SIG-M5 (cell line): ENCODE measurements at places on chromosomes 6 and 20.
A peak's percentile ranks its signal among the peaks of the same experiment; 100 is the strongest.

DNA sequence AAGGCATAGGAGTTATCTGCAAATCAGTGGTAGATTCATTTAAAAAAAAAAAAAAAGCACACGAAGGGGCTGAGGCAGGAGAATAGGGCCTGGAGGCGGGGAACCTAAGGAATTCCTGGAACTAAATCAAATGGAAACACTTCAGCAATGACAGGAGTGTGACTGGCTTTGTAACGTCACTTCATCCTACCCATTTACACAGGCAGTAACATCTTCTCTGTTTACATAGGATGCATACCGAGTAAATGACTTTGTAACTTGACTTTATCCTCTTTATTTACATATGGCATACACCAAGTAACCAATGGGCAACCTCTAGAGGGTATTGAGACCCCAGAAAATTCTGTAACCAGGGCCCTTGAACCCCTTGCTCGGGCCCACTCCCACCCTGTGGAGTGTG lies 56.4 kb upstream of the IYD start:
- DNase-seq: no peak

DNA sequence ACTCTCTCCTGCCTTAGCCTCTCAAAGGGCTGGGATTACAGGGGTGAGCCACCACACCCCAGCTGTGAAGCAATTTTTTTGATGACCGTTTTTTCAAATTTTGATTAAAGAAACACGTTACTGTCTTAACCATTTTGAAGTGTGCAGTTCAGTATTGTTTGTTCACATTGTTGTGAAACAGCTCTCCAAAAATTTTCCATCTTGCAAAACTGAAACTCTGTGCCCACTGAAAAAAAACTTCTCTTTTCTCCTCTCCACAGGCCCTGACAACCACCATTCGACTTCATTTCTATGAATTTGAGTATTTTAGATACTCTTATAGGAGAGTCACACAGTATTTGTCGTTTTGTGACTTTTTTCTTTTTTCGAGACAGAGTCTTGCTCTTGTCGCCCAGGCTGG lies 53.9 kb downstream of the ECT2L start:
- DNase-seq: no peak

DNA sequence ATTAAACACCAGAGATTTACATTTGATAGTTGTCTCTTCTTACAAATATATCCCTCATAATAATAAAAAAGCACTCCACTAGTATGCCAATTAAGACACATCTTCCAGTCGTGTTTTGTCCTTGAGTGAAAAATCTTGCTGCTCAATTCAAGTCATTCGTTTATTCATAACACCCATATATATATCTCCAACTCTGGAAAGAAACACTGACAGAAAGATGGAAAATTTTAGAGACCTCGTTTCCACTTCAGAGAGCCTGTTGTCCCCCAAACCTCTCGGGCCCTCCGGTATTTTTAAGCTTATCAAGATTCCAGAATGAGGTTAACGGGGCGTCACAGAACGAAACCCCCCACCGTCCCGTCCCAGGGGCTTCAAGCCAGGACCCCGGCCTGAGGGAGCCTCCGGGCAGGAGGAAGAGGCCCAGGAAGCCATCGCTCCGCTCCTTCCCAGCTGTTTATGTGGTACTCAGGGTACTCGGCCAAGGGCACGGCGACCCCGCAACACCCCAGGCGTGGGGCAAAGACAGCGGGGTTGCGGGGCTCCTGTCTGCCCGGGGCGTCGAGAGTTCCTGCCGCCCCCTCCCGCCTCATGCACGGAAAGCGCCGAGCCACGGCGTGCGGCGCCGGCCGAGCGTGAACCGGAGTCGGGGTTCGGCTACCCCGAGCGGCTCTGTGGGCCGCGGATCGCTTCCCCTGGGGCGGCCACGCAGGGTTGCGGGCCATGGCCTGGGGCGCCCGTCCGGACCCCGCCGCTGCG lies 623 bp upstream of the SNX9 start:
- DNase-seq: no peak

DNA sequence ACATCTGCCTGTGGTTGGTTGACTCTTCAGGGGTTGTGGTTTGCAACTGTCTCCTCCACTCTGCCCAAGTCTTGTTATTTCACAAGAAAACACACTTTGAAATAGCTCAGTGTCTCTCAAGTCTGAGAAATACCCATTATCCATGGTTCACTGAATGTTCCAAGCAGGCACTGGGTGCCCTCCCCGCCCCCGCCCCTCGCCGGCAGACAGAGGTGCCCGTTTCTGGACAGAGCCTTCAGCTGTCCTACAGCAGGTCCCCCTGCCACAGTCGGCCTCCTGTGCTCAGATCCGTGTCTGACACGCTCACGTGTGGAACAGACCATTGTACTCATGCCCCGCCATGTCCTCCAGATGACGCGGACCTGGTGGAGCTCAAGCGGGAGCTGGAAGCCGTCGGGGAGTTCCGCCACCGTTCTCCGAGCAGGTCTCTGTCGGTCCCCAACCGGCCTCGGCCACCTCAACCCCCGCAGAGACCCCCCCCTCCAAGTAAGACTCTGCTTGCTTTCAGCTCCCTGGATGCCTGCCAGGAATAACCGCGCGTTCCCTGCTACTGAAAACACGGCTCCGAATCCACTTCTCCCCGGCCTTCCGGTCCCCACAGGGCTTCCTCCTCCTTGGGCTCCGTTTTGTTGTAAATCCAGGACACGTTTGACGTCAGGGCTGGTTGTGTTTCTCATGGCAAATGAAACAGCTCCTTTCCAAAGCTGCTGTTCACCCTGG lies 81.4 kb downstream of the SERAC1 start:
- peak; percentile 83 for DNase-seq

DNA sequence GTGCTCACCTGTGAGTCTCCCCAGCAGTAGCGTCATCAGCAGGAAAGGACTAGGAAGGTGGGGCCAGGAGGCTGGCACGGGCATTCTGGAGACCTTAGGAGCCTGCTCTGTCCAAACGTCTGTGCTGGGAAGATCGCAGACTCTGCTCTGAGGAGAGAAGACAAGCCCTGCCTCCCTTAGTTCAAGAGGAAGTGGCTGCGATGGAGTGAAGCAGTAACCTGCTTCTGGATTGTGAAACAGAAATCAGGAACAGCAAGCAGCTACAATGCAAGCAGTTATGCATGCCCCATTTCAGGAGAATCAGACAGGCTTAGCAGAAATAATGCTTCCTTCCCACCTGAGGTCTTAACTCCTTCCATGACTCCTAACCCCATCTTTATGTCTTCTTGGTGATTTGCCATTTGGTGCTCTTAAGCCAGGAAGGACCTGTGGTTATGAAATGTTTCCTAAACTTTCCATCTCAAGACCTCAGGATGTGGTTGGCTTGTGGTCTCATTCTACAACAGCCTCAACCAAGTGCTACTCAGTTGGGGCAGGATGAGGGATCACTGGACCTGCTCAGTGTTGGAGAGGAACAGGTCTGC lies at the start of gene SIRPB1:
Gene SIRPB1 (minus strand): TSS at position 149 of the 584 bp plus-strand sequence. CDS start 65 bp downstream, at position 84.
- peak; percentile 90 for DNase-seq
